NCI-H2107 (cell line): ENCODE measurements at places on chromosomes 5 and 9.
A peak's percentile ranks its signal among the peaks of the same experiment; 100 is the strongest.

DNA sequence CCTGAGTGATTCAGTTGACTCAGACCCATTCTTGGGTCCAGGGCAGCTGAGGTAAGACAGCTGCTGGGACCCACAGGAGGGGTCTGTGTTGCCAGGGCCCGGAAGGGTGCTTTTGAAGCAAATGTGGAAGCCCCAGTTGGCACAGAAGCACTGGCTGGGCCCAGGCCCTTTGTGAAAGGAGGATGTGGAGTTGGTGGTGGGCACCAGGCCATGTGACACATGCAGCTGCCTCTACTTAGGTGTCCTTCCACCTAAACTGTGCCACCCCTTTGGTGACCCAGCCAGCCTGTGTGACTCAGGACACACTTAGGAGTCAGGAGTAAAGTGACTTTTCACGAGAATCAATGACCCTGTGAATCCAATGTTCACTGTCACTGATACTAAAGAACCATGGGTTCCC lies 114.3 kb upstream of the SLC25A48 start:
- DNase-seq: no peak

GRCh38 chr5:1219768-1220100 lies 5.4 kb upstream of the SLC6A18 start:
- DNase-seq: no peak

DNA sequence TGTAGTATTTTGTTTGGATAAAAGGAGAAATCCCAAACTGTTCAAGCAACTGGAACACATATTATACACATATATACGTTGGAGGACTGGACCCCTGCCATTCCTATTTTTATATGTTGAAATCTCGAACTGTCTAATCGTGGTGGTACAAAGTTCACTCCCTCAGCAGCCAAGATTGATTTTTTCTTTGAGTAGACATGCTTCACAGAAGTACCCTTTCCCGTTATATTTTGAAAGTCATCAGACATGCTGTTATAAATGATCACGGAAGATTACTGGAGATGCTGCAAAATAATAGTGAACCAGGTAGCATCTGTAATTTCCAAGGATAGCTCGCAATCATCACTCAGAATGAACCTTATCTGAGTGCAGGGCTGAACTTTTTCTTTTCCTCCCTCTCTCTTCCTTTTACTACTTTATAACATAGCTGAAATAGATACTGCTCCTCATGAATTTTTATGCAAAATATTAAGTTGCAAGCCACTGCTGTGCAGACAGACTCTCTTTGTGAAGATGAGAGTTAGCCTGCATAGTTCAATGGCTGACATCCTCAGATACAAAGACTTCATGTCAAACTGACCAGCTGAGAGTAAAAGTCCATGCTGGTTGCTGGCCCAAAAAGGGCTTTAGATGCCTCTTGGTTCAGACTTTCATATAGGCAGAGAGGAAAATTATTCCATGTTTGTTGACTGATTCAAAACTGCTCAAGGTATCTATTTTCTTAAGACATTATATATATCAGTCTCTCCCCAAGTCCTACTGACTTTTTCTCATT lies 451.9 kb downstream of the TMEM38B start:
- DNase-seq: no peak

DNA sequence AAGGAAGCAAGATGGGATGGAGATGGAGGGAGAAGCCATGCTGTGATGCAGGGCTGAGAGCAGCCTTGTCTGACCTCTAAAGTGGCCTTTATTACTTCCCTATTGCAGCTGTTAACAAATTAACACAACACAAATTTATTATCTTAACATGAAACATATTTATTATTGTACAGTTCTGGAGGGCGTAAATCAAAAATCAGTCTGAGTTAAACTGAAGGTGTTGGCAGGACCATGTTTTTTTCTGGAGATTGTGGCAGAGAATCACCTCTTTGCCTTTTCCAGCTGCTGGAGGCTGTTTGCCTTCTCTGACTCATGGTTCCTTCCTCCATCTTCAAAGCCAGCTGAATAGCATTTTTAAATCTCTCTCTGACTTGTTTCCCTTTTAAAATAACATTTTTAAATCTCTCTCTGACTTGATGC lies 7.2 kb upstream of the MCC start:
- DNase-seq: no peak

- no peak for DNase-seq
Observed at GRCh38 chr9:29648601-29649000, 2075.3 kb upstream of the C9orf72 start.

- DNase-seq: no peak
Observed at GRCh38 chr5:30347858-30348257, 845.6 kb upstream of the CDH6 start.

- DNase-seq: no peak
Observed at GRCh38 chr5:137831526-137831925, 36.1 kb upstream of the MYOT start.

GRCh38 chr5:108146222-108146621 lies 235.7 kb downstream of the FBXL17 start:
- DNase-seq: no peak

DNA sequence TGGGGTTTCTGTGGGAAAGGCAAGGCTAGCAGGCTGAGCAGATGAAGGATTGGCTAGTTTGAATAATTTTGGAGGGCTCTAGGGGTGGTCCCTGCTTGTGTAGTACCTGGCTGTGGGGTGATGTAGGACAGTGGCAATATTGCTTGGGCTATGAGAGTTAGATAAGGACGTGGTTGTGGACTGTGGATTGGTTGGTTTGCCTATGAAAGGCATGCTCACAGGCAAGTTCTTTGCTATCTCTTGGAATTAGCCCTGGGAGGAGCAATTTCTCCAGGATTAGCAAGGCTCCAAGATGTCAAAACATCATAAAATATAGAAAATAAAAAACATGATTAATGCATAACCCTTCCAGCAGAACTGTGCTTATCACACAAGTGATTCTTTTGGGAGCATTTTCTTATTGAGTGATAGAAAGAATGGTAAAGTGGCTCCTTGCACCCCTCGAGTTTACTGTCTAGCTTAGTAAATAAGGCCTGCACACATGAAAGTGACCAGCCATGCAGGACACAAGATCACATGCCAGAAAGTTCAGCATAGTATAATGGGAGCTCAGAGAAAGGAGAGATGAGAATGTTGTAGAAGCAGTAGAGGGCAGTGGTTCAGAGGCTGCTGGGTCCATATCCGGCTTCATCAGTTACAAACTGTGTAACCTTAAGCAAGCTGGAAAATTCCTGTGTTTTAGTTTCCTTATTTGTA lies 13.8 kb downstream of the AOPEP start:
- DNase-seq: no peak

GRCh38 chr5:146238973-146239372 lies 35.6 kb downstream of the RBM27 start:
- DNase-seq: no peak

DNA sequence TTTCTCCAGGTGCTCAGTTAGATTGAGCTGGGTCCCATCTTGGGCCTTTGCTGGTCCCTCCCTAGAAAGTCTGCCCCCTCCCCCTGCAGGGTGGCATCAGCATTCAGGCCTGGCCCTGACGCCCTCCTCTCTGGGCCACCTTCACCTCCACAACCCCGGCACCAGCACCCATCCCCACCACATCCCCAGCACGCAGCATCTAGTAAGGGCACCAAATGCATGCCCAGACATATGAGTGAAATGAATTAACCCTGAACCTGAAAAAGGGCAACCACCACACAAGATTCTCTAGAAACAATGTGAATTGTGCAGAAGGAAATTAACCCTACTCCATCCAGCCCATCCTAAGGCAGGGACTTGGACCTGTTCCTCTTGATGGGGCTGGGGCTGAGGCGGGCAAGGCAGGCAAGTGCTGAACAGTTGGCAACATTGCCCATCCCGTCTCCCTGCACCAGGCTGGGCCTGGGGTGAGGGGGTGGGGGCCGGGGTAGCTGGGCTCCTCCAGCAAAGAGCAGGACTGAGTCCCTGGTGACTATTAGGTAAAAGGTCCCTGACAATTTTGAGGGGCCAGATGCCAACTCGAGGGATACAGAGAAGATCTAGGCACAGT lies 125.9 kb downstream of the KCNIP1 start:
- DNase-seq: no peak

- DNase-seq: no peak
Observed at GRCh38 chr9:126791406-126792230, 13.2 kb upstream of the ZBTB43 start.

GRCh38 chr5:177389241-177390169 lies 5.3 kb downstream of the SLC34A1 start:
- DNase-seq: no peak

- no peak for DNase-seq
Observed at GRCh38 chr5:86869268-86869667, 251.5 kb downstream of the COX7C start.

GRCh38 chr9:104075801-104076753 lies 18.0 kb upstream of the SMC2 start:
- DNase-seq: no peak

DNA sequence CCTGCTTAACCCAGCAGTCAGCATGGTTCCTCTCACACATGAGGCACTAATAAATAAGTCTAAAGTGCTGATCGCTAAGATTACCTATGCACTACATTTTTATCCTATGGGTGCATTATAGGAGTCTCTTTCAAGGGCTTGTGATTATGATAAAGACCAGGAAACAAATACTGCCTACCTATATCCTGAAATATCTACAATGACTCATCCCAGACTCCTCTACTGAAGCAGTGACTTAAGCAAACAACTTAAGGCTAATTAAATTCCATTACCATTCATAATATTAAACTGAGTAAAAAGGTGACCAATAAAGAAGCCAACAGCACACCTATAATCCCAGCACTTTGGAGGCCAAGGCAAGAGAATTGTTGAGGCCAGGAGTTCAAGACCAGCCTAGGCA lies 338.4 kb downstream of the DNAH5 start:
- no peak for DNase-seq

DNA sequence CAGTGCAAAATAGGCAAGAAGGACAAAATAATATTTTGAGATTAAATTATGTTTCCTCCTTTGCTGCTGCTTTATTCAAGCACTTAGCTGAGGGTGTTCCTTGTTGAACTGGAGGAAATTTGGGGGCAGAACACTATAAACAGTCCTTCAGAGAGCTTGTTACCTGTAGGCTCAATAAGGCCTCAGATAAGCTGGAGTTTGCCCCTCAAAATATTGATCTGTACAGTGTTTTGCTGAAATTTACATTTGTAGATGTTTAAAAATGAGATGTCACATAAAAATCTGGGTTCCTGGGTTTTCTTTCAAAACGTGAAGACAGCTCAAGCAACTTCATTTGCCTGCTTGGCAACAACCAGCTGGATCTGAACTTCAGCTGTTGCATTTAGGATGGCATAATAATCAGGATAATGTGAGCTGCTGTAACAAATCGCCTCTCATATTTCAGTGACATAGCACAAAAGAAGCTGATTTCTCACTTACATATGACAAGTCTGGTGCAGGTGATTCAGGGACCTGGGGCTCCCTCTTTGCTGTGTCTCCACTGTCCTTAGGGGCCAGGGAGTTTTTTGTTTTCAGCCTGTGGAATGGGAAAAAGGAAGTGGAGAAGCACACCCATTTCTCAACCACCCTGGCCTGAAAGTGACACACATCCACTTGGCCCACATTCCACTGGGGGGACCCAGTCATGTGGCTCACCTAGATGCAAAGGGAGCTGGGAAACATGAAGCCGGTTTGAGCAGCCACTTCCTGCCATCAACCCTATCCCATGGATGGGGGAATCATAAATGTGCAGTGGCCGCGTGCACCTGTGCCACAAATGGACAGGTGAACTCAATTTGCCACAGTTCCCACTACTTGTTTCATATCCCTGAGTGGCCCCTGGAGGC lies 2.4 kb upstream of the PSAT1 start:
- no peak for DNase-seq

DNA sequence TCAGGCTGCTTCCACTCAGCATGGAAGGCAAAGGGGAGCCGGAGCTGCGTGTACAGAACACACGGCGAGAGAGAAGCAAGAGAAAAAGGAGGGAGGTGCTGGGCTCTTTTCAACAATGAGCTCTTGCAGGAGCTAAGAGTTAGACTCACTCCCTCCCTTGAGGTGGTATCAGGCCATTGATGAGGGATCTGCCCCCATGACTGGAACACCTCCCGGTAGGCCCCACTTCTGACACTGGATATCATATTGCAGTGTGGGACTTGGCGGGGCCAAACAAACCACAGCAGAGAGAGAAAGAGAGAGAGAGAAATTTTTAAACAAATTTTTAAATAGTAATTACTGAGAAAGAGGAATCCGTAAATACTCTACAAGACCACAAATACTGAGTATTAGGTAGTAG lies 182.2 kb downstream of the TRIO start:
- DNase-seq: peak; percentile 27

GRCh38 chr5:180201051-180201987 lies 7.7 kb downstream of the RASGEF1C start:
- no peak for DNase-seq

DNA sequence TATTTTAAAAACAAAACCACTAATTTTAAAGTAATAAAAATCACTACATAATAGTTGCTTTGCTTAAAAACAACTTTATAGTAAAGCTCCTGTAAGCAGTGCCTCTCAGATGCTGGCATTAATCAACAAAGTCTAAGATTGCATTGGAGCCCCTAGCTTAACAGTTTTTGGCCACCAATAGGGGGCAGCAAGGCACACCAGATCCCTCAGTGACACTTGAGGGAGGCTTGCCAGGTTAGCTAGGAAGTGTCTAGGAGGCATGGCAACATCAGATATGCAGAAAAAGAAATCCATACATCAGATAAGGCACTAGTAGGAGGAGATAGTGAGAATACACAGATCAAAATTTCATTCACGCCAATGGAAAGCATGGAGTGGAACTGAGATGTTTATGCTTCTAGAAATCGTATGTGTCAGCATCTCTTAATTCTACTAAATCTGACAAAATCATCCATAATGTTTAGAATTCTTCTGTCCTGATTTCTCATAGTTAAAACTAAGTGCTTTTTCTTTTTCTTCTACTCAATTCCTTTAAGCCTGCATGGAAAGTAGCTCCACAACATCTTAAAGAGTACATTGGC lies 73.6 kb upstream of the PAM start:
- peak; percentile 49 for DNase-seq

GRCh38 chr5:163877865-163878264 lies 372.4 kb downstream of the MAT2B start:
- no peak for DNase-seq

DNA sequence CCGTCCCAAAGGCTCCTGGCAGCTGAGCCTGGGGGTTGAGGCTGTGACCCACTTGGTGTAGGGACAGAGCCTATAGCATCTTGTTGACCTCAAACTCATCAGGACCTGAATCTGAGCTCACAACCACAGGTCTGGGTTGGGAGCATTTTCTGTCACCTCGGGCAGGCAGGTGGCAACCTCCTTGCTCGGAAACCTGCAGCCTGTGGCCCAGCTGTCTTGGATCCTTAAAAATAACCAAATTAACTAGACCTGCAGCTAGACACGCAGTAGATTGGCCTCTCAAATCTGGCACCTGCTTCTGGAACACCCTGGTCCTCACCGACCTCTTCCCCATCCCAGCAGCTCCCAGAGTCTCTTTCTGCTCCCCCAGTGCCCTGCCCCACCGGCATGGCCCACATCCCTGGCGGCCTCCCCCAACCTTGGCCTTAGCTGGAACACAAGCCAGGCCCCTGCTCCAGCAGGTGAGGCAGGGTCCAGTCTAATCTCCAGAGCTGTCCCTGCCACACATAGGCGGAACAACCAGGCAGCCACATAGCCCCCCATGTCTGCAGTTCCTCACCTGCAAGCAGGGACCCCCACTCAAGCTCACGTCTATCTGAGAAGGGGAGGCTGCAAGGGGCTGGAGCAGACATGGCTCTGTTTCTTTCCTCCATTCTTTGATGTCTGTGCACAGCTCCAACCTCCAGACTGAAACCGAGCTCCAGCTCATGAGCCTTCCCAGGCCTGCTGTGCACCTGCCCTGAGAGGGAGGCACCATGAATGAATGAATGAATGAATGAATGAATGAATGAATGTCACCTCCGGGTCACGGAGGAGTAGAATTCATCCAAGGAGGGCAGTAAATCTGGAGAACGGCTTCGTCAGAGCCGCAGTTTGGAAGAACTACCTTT lies 28.3 kb downstream of the PAEP start:
- DNase-seq: no peak
